Activated CD8-positive, alpha-beta memory T cell treated with anti-CD3 and anti-CD28 coated beads for 4 hours (primary cell): ENCODE measurements at places on chromosomes 3 and 15.
A peak's percentile ranks its signal among the peaks of the same experiment; 100 is the strongest.

GRCh38 chr3:172201870-172202236 is 162.5 kb downstream of the FNDC3B start:
- DNase-seq, result no peak

- no peak for DNase-seq
These were observed 237.3 kb downstream of the IL5RA start for GRCh38 chr3:2872884-2873283.

- no peak for DNase-seq
These were observed 82.0 kb downstream of the USF3 start for GRCh38 chr3:113614402-113614801.

DNA sequence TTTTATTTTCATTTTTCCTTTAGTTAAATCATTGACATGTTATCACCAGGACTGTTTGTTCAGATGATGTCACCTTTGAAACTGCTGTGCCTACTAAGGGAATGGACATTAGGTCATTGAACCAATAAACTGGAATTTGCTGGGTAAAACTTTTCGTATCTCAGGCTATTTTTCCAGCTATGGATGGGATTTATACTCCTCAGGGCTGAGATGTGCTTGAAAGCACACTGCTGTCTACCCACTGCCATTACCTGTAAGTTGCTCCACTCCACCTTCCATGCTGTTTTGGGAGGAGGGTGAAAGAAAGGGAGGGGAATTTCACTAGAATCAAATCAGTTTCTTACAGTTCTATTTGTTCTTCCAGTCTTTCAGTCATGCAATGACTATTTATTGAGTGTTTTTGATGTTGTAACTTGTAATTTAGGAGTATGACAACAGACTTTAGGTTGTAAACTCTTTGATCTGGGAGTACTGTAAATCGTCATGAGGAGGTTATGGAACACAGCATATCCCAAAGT is 11.3 kb downstream of the EHD4 start:
- no peak for DNase-seq

DNA sequence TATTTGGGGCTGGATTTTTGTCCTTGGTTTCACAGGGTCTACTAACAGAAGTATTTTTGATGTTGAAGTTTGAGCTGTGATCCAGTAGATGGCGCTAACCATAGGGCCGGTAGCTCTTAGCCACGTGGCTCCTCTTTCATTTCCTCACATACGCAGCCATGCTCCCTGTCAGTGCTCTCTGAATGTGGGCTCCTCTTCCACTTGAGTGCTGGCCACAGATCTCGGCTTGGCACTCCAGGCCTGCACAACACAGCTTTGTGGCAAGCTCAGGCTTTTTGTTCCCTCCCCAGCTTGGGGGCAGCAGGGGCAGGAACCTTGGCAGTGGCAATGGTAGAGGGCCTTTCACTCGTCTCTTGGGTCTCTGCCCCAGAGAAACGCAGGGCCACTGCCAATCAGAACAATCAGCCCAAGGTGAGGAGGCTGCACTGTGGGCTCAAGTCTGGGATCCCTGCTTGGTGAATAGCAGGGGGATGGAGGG is 18.6 kb upstream of the DNAAF4 start:
- no peak for DNase-seq

DNA sequence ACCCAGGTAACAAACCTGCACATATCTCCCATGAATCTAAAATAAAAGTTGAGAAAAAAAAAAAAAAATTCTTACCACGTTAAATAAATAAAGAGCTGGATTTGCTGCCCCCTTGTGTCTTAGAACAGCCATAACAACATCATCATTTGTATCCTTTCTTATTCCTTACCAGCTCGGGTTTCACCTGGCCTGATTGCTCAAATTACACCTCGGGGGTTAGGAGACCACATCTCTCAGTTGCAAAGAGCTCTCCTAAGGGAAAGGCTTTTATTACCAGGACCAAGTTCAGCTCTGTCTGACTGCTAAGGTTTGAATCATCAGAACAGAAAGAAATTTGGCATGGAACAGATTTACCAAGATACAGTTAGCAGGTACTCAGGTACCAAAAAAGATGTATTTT is 25.8 kb upstream of the RPL39L start:
- peak; percentile 1 for DNase-seq

- DNase-seq, result no peak
These were observed 75.8 kb downstream of the LPP start for GRCh38 chr3:188229726-188230125.

GRCh38 chr3:50350213-50350526 is 405 bp downstream of the NPRL2 start:
- no peak for DNase-seq

DNA sequence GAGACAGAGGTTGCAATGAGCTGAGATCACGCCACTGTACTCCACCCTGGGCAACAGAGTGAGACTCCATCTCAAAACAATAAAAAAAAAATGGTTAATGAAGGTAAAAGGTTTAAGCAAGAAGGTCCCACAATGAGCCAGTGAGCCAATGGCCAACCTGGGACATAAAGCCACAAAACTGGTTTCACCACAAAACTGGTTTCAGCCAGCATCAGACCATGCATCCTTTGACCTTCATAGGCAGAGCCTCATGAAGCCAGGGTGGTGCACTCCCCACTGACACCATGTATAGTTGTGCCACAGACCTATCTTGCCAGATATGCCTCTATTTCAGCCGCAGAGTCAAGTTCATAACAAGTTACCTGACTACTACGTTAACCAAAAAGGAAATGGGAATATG is 41.9 kb downstream of the SCAP start:
- no peak for DNase-seq

DNA sequence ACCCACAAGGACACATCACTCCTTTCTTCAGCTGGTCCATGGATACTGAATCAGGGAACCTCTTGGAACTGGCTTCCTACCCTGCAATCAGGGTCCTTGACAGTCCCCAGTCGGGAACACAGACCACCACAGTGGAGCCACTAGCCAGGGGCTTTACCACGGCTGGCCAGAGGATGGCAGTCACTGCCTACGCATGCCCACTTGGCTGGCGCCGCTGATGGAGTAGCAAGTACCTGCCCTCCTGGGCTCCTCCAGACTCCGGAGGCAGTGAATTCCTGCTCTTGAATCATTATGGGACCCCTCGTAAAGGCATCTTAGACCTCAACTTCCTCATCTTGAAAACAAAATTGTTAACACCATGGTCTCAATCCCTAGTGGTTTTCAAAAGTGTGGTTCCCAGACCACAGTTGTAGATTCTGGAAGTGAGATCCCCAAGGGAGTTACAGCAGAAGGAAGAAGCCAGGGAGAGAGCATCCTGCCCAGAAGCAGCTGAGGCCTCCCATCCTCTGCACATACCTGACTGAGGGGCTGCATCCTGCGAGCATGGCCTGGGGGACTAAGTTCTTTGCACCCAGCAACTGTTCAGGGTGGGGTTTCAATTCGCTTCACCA is 9.1 kb upstream of the SKIC8 start:
- no peak for DNase-seq

- DNase-seq, result no peak
These were observed 288.6 kb upstream of the CBLB start for GRCh38 chr3:106157411-106157810.

DNA sequence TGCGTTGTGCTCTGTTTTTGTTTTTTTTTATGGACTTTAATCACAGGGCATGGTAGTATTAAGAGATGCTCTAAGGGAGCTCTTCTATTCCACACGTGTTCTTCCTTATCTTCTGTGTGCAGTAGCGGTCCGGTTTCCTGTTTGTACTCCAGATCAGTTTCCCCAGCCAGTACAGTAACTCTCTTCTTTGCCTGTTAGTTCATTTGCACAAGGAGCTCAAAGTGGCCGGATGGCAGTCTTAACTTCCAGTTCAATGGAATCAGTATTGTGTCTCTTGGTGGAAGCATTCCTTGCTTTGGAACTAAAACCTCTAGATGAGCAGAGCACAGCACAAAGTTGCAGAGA is 122.0 kb downstream of the KLF13 start:
- DNase-seq, result no peak

DNA sequence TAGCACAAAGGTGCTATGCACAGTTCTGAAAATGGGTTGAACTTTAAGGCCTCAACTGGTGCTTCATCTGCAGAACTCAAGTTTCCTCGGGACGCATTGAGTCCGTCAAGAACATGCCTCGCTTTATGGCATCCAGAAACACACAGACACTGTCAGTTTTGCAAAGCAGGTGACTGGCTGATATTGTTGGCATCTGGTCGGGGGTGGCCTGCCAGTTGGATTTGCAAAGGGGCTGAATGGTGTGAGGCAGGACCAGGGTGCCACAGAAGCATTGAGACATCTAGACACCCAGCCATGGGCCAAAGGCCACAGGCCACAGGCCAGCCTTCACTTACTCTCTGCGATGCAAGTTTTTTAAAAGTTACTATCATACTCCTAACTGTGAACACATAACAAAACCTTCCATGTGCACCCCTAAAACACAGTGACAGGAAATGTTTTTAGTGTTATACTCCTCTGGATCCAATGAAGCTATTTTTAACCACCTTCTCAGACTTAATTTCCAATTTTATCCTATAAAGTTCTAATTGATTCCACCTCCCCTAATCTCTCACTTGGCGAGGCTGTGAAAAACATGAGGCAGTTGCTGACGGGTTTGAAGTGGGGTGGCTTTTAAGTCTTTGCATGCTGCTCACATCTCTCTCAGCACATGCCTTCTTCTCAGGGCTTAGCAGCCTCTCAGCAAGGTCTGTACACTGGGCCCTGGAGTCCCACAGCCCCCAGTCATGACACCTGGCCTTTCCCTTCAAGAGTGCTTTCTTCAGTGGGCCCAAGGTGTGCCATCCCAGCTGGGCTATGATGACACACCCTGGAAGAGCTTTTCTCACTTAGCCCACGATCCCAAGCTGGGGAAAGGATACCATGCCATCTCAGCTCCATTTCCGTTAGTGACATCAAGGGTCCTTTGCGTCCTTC is 38.5 kb upstream of the DUSP7 start:
- no peak for DNase-seq

- DNase-seq, result no peak
These were observed 50.7 kb downstream of the TMEM41A start for GRCh38 chr3:185448107-185448506.

DNA sequence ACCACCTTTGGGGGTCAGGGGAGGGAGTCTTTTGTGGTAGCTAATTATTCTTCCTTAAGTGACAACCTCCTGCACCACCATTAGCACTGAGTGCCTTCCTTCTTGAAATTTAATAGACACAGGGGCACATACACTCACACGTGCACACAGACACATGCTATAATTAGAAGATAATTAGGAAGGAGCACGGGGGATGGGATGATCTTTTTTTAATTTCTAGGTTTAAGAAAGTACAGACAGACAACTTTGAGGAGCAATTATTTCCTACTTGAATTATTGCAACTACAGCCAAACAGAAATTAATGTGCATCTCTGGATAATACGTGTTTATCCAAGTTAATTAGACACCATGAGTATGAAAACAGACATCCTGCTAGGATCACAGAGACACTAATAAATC is 44.8 kb upstream of the GUCA1C start:
- no peak for DNase-seq

DNA sequence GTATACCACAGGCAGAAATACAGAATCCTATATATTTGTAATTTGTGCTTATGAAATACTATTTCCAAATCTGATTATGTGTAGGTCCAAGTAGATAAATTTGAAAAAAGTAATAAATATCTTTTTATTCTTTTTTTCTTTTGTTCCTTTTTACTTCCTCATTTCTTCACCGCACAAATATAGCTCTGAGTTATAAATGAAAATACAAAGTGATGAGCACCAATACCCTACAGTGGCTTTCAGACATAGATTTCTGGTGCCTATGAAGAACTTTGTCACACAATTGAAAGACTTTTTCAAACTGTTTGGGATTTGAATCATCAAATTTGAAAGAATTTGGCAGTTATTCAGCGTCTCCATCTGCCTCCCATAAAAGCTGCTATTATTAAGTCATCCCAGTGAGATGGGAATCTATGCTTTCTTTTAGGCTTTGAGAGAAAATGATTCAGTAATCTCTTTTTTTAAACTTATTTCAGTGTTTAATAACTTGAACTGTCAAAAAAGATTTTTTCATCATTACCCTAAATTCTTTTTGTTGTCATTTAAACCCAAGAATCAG is 363.6 kb upstream of the GOLIM4 start:
- no peak for DNase-seq

DNA sequence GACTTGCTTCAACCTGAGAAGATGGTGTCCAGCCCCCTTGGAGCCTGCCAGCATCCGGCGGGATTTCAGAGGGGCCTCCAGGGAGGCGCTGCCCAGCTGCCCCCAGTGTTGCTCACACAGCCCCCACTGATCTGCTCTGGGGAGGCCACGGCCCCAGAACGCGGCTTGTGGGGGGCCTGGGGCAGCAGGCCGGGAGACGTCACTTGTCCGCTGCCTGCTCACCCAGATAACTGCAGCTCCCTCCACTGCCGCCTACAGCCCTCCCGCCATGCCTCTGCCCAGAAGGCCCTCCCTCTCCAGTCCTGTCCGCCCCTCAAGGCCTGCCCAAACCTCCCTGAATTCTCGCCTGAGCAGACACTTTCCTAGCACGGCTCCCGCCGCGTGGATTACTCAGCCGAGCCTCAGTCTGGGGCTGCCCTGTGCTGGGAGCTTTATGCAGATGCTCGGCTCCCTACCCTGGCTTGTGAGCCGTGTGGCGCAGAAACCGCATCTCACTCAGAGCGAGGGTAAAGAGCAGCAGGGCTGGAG is 17.2 kb upstream of the ADIPOQ start:
- no peak for DNase-seq

- DNase-seq, result no peak
These were observed 68.9 kb upstream of the HERC1 start for GRCh38 chr15:63902671-63903035.

DNA sequence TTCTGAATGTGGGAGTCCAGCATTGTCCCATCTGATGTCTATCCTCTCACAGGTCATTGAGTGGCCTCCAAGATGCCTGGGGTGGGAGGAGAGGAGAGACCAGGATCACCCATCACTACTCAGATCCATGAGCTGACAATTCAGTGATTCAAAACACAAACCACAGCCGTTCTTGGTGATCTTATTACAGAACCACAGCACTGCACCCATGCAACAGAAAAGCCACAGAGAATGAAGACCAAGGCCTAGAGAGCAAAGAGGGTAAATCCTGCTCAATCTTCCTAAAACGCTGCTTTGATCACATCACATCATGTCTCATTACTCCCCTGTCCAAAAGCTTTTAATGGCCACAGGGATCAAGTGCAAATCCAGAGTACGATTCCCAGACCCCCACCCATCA is 23.5 kb downstream of the ANP32A start:
- DNase-seq, result no peak

DNA sequence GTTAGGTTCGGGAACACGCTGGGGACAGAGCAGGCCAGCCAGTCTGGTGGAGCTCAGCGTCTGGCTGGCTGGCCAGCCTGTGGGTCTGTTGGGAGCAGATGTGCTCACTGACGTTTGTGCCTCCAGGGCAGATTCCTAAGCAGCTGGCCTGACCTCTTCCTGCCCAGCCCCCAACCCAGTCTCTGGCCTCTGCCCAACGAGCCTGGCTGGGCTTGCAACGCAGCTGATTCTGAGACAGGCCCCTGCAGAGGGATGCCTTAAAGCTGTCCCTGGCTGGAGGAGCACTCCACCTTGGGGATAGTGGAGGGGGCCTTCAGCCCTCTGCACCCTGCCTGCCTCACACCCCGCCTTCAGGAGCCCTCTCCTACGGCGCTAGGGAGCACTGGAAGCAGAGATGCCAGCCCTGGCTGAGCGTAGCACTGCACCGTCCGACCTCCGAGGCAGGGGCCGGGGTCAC is 46.0 kb downstream of the KLF13 start:
- no peak for DNase-seq
